ENCODE measurements at places on chromosomes 3 and 15. TPM values are rescaled to one million over a fixed set of nuclear protein-coding genes. Genes with fewer than 3 reads are reported as not detected.

The OXTR gene
- total RNA-seq: 1.0 TPM

The CEP97 gene
- 7.2 TPM for total RNA-seq

The CCRL2 gene
- 1.4 TPM for total RNA-seq

The DISP2 gene
- 3.6 TPM for total RNA-seq

The NDN gene
- 54.7 TPM for total RNA-seq

The ACTRT3 gene
- total RNA-seq: 2.6 TPM

The TM2D3 gene
- 37.7 TPM for total RNA-seq

The BCHE gene
- total RNA-seq: 3.1 TPM

The PLA1A gene
- 0.80 TPM for total RNA-seq

- peaks cover 9% of the 10 kb centered on the region for H3K4me1 ChIP-seq
- H3K27ac ChIP-seq: no peak overlapping the region
- peaks cover 25% of the 10 kb centered on the region for H3K27me3 ChIP-seq
- no peak for DNase-seq
- no peak overlapping the region for H3K4me3 ChIP-seq
- H3K36me3 ChIP-seq: peaks cover 18% of the 10 kb centered on the region
These were observed 6.7 kb downstream of the SPTBN5 start for GRCh38 chr15:41887161-41887560.

- no peaks in the 10 kb centered on the region for H3K36me3 ChIP-seq
- DNase-seq: no peak
- H3K27ac ChIP-seq: no peak overlapping the region
- no peak overlapping the region for H3K4me3 ChIP-seq
- no peaks in the 10 kb centered on the region for H3K4me1 ChIP-seq
These were observed 16.9 kb upstream of the RHCG start for GRCh38 chr15:89513284-89513683.

DNA sequence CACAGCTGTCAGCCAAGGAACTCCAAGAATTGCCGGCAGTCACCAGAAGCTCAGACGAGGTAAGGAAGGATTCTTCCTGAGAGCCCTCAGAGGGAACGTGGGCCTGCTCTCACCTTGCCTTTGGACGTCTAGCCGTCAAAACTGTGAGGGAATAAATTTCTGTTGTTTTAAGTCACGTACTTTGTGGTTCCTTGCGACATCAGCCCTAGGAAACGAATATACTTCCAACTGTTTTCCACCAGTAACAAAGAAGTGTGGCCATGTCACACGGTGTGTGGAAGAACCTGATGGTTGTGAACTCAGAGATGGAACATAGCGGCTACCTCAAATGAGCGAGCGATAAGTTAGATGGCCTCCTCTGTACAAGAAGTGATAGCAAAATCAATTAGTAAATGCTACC, 41.0 kb upstream of the B3GNT5 start:
- H3K4me3 ChIP-seq: no peak overlapping the region
- H3K27ac ChIP-seq: no peak overlapping the region
- no peak for DNase-seq
- H3K36me3 ChIP-seq: peaks cover 3% of the 10 kb centered on the region

- H3K4me1 ChIP-seq: no peaks in the 10 kb centered on the region
- H3K27ac ChIP-seq: no peak overlapping the region
- DNase-seq: no peak
- no peak overlapping the region for H3K4me3 ChIP-seq
- peaks cover 3% of the 10 kb centered on the region for H3K36me3 ChIP-seq
These were observed 75.8 kb downstream of the FAIM start for GRCh38 chr3:138684396-138684795.

DNA sequence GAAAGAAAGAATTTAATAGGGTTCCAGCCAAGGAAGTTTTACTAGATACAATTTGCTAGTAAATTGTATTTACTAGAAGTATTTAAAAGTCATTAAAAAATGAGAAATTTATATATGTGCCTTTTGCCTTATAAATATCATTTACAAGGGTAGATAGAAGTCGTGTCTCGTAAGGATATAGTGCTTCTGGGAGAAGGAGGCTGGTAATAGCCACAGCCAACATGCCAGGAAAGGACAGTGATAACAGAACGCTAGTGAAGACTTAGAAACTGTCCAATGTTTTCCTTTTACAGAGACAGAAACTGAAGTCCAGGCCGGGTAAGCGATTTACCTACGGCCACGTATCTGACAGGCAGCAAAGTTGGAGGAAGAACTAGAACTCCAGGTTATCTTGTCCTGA, 113.5 kb upstream of the LRRN1 start:
- H3K27ac ChIP-seq: no peak overlapping the region
- H3K27me3 ChIP-seq: no peaks in the 10 kb centered on the region
- DNase-seq: no peak
- no peaks in the 10 kb centered on the region for H3K36me3 ChIP-seq
- H3K4me1 ChIP-seq: no peaks in the 10 kb centered on the region
- no peak overlapping the region for H3K4me3 ChIP-seq

- no peak for DNase-seq
- peak overlapping the region; percentile 79 for H3K27ac ChIP-seq
- H3K4me3 ChIP-seq: no peak overlapping the region
- H3K4me1 ChIP-seq: peaks cover 41% of the 10 kb centered on the region
- H3K27me3 ChIP-seq: peaks cover 16% of the 10 kb centered on the region
These were observed 3.3 kb downstream of the PIK3CA start for GRCh38 chr3:179151474-179151873.

DNA sequence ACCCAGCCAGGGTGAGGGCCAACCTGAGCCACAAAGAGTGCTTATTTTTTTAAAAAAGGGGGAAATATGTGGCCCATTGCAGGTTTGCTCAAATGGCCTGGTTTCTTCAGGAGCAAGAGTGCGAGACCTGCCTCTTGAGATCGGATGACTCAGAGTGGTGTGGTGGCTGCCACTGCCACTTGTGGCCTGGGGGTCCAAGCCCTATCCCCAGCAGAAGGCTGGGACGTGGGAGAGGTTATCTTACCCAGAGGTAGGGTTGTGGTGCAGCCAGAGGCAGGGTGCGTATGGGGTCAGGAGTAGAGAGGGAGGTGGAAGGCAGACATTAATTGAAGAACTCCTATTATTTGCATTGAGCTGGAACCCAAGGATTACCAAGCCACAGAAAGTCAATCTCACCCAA, 83.2 kb upstream of the SMAD3 start:
- no peaks in the 10 kb centered on the region for H3K36me3 ChIP-seq
- no peak for DNase-seq
- H3K4me1 ChIP-seq: no peaks in the 10 kb centered on the region
- no peak overlapping the region for H3K4me3 ChIP-seq
- H3K27ac ChIP-seq: no peak overlapping the region

- no peak for DNase-seq
- H3K4me3 ChIP-seq: no peak overlapping the region
- peaks cover 6% of the 10 kb centered on the region for H3K36me3 ChIP-seq
- no peaks in the 10 kb centered on the region for H3K4me1 ChIP-seq
- peaks cover 2% of the 10 kb centered on the region for H3K27me3 ChIP-seq
- H3K27ac ChIP-seq: no peak overlapping the region
These were observed 64.9 kb downstream of the DPH6 start for GRCh38 chr15:35481064-35481463.

DNA sequence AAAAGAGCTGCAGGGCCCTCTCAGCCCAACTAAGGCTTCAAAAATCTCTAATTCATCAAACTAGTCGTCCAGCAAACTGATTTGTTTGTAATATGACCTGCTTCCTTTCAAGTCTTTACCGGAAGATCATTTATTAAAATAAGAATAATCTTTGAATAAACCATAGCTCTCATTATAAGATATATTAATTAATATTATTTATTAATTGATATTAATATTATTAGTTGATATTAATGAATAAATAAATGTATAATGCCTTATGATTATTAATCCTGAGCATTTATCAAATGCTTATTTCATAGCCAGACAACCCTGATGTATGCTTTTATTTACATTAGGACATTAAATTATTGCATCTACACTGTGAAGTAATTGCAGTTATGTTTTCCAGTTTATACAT, 550.7 kb upstream of the ALCAM start:
- no peaks in the 10 kb centered on the region for H3K27me3 ChIP-seq
- no peak for DNase-seq
- H3K4me1 ChIP-seq: no peaks in the 10 kb centered on the region
- H3K27ac ChIP-seq: no peak overlapping the region
- no peak overlapping the region for H3K4me3 ChIP-seq

GRCh38 chr3:16824081-16824696, 60.6 kb upstream of the PLCL2 start:
- H3K36me3 ChIP-seq: no peaks in the 10 kb centered on the region
- H3K4me3 ChIP-seq: no peak overlapping the region
- no peaks in the 10 kb centered on the region for H3K4me1 ChIP-seq
- peaks cover 2% of the 10 kb centered on the region for H3K27me3 ChIP-seq
- no peak overlapping the region for H3K27ac ChIP-seq
- DNase-seq: no peak

- H3K27me3 ChIP-seq: peaks cover 4% of the 10 kb centered on the region
- H3K4me3 ChIP-seq: no peak overlapping the region
- H3K4me1 ChIP-seq: no peaks in the 10 kb centered on the region
- H3K36me3 ChIP-seq: no peaks in the 10 kb centered on the region
- H3K27ac ChIP-seq: peak overlapping the region; percentile 6
These were observed 22.6 kb upstream of the COMMD4 start for GRCh38 chr15:75313116-75313845.

Data from endothelial cell (in vitro differentiated cells).